ENCODE measurements at places on chromosomes 2 and 18.

DNA sequence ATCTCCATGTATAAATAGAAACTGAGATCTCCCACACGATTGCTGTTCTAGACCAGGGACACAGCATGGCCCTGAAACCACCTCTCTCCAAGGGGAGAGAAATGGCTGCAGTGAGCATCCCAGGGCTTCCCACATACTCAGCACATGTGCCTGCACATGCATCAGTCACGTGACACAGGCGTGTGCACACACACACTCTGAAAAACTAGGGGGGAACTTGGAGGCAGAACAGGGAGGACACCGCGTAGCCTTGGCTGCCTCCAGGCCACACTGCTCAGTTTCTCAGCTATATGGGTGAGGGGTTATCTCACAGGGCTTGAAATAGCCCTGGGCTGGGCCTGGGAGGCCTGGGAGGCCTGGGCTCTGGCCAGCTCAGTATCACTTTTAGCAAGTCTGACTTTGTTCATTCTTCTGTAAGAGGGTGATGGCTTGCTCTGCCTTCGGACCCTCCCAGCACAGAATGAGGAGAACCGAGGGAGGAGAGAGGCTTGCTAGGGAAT lies 66.9 kb downstream of the EMX1 start:
- DNase-seq: no peak

GRCh38 chr2:99881901-99882591 lies 260.3 kb downstream of the AFF3 start:
- no peak for DNase-seq

DNA sequence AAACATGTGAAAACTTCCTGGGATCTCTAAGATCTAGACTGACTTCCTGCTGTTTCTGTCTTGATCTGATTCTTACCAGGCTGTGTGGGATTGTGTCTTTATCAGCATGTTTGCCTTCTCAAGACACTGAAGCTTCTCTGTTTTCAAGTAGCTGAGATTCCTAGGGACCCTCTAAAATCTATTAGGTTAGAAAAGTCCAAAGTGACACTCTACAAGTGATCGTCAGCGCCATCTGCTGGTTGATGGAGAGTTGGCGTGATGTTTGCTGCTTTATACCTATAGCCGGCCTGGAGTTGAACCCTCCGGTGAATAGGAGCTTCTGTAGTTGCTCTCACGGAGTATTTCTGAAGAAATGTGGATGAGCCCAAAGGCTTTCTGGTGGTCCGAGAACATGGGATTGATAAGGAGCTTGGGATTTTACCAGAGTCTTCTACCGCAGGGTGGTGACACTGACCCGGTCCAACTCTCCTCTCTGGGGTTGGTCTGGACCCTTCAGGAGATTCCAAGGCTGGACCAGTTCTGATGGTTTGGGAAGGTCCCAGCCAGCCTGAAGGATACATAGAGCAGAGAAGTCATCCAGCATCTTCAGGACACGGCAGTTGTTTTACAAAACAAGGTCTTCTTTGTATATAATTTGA lies 96.0 kb upstream of the TTC39C start:
- no peak for DNase-seq

DNA sequence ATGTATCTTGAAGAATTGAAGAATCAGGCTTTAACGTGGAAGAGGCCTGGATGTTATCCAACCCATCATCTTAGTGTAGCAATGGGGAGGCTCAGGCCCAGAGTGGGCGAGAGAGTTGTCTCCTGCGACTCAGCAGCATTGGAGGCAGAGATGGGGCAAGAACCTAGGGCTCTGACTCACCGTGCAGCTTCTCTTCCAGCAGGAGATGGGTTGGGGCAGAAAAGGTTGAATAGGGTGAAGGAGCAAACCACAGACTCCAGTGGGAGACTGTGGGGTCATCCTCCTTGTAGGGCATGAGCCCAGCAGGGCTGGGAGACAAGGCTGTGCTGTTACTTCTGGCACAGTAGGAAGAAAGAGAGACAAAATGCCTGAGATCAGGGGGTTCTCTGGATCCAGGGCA lies 1.4 kb downstream of the IL36RN start:
- DNase-seq: no peak

- DNase-seq: no peak
Observed at GRCh38 chr2:237995036-237995435, 28.2 kb downstream of the UBE2F start.

DNA sequence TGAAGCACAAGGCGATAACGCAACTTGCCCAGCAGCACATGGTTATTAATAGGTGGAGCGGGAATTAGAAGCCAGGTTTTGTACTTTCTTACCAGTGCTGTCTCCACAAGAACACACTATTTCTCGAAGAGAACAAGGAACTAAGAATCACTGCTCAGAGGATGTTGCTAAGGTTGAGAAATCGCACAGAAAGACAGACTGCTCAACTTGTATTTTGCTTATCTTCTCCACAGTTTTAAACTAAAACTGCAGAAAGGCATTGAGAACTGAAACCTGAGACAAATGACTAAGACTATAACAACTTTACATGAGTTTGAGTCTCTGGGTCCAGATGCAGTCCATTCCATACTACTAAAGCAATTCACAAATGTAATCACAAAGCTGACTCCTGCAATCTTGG lies 6.2 kb downstream of the PRKD3 start:
- peak; percentile 46 for DNase-seq

DNA sequence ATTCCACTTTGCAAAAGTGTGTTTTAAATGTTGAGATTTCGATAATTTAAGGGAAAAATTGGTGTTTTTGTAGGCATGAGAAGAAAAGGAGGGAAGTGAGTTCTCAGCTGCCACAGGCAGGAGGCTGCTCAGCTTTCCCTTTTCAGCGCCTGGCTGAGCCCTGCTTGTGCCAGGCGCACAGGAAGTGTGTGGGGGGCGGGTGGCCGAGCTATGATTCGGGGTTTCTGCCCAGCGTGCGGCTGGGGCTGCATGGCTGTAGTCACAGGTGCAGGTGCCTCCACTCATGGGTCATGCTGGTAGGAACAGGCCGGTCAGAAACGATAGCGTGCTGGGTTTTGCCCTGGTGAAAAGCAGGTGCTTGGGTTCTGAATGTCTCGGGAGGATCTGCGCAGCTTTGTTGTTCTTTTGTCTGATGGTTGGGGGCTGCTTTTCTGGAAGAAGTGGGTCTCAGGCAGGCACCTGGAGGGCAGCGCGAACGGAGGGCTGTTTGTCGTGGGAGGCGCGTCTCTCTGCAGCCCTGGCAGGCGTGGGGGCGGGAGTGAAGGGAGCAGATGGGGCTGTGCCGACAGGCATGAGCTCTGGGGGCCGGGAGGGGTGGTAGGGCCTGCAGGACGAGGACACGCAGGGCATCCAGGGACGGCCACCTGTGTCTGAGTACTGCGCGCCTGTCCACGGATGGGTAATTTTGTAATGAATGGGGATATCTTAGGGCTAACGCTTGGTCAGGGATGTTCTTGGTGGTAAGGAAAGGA lies 2.1 kb downstream of the KCNG2 start:
- no peak for DNase-seq

GRCh38 chr2:241553981-241554380 lies 4.6 kb upstream of the BOK start:
- no peak for DNase-seq

DNA sequence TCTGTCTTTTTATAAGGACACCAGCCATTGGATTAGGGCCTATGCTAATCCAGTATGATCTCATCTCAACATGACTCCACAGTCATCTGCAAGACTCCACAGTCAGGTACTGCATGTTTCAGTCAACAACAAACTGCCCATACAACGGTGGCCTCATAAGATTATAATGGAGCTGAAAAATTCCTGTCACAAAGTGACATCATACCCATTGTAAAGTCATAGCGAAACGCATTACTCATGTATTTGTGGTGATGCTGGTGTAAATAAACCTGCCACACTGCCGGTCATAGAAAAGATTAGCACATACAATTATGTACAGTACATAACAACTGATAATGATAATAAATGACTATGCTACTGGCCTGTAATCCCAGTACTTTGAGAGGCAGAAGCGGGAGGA lies 102.2 kb downstream of the TEX51 start:
- peak; percentile 13 for DNase-seq

DNA sequence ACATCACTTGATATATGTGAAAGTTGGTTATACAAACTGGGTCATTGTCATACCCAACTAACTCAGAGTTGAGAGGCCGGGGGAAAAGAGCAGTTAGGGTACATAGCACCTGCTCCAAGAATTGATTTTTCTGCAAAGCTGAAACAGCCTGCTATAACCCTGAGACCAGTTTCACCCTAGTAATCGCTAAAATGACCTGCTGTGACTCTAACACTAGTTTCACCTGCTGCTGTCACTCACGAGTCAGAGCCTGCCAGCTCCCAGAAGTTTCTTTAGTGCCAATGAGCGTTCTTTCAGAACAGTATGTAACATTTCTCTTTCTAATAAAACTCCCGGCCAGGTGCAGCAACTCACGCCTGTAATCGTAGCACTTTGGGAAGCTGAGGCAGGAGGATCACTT lies 28.0 kb downstream of the SRSF7 start:
- DNase-seq: peak; percentile 37

- DNase-seq: no peak
Observed at GRCh38 chr2:71686781-71687180, 233.4 kb downstream of the DYSF start.

DNA sequence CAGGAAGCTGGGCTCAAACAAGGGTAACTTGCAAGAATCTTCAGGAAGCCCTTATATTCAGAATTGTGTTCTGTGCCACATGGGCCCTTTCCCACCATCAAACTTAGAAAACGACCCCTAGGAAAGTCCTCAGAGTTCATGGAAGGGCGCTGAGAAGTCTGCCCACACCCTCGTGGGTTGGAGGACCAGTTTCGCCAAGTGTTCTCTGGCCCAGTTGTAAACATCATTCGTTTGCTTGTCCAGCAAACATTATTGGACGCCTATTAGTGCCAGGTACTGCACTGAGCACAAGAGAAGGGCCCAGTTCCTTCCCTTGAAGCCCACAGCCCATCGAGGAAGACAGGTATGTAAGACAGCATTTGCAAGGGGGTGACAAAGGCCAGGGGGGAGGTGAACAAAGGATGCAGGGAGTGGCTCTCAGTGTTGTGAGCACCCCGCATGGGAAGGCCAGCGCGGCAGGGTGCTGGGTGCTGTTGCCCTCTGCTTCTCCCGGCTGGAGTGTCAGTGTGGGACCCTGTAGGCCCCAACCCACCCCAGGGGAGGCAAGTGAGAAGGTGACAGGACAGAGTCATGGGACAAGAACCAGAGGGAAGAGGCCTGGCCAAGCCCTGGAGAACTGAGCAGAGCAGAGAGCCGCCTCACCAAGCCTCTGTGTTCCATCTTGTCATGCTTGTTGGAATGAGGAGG lies 60.2 kb upstream of the ALPP start:
- DNase-seq: no peak

Data from GM06990 (cell line).